A172 (cell line): ENCODE measurements at places on chromosomes 13 and 19. TPM values are rescaled to one million over a fixed set of nuclear protein-coding genes. Genes with fewer than 3 reads are reported as not detected.

DNA sequence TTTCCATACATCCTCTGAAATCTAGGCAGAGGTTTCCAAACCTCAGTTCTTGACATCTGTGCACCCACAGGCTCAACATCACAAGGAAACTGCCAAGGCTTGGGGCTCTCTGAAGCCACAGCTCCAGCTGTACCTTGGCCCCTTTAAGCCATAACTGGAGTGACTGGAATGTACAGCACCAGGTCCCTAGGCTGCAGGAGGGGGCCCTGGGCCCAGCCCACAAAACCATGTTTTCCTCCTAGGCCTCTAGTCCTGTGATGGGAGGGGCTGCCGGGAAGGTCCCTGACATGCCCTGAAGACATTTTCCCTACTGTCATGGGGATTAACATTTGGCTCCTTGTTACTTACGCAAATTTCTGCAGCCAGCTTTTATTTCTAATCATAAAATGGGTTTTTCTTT lies 1093.0 kb upstream of the PCDH9 start:
- DNase-seq = no peak

GRCh38 chr19:43584484-43584883 lies 8.9 kb downstream of the PINLYP start:
- DNase-seq = no peak

UBL5 gene
- total RNA-seq = 506 and 560 TPM in 2 replicates

PEX11G gene
- total RNA-seq = 3.0 and 6.7 TPM in 2 replicates

DNA sequence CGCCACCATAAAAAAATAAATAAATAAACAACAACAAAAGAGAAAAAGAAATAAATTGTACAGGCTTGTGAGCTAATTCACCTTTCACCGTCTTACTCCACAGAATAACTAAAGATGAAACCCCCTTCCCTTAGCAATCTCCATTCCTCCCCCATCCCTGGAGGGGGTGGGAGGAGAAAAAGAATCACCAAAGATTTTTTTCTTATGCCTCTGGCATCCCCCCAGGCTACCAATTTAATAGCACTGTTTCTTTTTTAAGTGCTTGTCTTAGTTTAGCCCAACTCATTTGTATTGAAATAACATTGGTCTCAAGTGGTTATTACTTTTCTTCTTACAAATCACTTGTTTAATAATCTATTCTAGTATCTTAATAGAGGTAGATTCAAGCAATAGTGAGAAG lies 23.9 kb upstream of the KLF5 start:
- no peak for DNase-seq

ZNF497 gene
- 1.7 and 2.4 TPM in 2 replicates for total RNA-seq

GRCh38 chr19:11848200-11848593 lies 329 bp upstream of the ZNF439 start:
- no peak for DNase-seq

RUBCNL gene
- 0.14 and 0.29 TPM in 2 replicates for total RNA-seq

DNA sequence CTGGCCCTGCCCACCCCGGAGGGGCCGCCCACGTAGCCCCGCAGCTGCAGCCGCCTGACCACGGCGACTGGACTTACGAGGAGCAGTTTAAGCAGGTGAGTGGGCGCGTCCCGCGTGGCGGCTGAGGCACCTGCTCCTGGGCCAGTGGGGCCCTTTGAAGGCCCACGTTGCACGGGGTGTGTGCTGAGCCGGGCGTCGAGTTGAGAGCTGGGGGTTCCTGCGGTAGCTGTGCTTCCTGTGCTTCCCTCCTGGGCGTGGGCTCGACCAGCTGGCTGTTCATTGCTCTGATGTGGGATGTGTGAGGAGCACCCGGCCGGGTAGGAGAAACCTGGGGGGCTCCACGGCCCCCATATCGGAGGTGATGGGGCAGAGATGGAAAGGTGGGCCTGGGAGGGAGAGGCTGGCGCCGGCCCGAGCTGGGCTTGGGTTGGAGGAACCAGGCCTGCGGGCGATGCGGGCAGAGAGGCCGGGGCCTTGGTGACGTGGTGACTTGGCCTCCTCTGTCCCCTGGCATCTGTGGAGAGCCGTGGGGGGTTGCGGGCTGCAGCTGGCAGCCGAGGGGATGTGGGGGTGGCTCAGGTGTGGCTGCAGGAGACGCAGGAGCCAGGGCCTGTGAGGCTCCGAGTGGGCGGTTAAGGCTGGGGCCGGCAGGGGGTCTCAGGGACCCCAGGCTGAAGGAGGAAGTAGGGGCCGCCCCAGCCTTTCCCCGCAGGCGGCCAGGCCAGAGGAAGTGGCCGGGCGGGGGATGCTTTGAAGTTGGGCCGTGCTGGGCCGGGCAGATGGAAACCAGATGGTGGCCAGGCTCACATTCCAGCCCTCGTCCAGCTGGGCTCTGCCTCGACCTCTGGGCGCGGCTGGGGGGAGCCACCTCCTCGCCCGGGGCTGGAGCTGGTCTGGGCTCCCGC lies 7.1 kb downstream of the ARID3A start:
- peak; percentile 94 for DNase-seq

POU4F1 gene
- total RNA-seq = not detected in 2 replicates

DNA sequence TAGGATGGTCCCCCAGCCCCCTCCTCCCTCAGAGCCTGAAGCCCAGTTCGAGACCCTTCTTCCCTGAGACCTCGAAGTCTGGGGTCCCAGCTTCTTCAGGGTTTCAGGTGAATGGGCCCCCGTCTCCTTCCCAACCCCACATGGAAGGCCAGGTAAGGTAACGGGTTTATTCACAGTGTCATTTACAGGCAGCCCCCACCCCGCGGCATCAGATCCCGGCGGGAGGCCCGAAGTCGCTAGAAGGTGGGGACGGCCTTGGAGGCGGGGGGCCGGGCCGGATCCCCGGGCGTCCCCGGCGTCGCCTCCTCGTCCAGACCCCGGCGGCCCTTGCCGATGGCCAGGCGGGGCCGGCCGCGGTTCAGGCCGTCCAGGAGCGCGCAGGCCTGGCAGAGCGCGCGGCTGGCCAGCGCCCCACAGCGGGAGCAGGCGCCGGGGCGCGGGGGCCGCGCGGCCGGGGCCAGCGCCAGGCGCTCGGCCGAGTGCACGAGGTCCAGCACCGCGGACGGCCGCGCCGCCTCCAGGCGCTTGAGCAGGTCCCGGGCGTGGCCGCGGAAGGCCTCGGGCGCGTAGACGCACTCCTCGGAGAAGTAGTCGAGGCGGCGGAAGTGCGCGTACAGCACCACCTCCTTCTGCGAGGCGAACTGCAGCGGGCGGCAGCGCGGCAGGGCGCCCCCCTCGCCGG lies 9.7 kb downstream of the CTU1 start:
- no peak for DNase-seq

SLC6A16 gene
- not detected in 2 replicates for total RNA-seq

- DNase-seq = no peak
These were observed 7.0 kb downstream of the PGLYRP1 start for GRCh38 chr19:46015687-46016425.

DNA sequence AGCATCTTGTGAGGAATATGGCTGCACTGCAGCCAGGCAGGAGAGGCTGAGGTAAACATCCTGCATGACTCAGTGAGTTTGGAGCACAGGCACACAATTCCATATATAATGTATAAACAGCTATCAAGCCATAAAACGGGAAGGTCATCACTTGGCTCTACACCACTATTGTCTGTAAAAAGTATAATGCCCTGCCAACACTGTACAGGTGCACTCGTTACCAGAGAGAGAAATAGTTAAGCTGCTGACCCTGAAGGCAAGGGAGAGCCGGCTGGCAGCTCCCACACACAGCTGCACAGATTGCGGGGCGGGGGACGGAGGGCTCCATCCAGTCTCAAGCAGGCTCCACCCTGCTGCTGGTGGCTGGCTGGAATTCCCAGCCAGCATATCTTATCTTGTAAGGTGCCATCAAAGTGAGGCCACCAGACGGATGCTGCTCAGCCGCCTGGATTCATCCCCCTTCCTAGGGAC lies 668.1 kb downstream of the SLITRK5 start:
- DNase-seq = peak; percentile 31

ADPRHL1 gene
- total RNA-seq = 0.96 and 2.1 TPM in 2 replicates

DNA sequence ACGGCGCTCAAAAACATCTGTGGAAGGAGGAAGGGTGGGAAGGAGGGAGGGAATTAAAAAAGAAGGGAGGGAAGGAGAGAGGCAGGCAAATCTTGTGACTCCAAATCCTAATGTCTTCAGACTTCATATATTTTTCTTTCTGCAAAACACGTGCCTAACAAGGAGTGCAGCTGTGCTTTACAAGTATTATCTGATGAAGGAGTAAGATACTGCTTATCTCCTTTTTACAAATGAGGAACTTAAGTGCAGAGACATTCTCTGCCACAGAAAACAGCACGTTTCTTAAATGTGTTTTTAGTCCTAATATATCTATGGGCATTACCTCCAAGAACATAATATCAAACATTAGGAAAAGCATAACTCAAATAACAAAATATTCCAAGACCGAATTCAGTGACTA lies 6.5 kb downstream of the FLT3 start:
- DNase-seq = no peak

- no peak for DNase-seq
These were observed 4.1 kb downstream of the KLK2 start for GRCh38 chr19:50877338-50877737.

MATK gene
- total RNA-seq = 0.05 and 0.78 TPM in 2 replicates

GGN gene
- 0.19 and 2.3 TPM in 2 replicates for total RNA-seq

DNA sequence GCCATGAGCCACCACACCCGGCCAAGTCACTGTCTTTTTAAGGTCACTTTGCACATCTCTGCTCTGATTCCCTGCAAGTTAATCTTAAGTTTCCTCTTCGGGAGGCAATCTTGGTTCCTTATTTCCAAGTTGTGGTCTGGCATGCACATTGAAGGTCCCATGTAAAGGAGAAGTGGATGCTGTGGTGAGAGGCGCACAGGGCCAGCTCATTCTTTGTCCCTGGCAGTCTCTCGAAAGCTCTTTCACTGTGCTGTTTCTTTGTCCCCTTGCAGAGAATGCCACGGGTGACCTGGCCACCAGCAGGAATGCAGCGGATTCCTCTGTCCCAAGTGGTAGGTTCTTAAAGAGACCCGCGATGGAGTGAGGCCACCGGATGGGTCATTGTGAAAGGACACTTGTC lies 16.4 kb upstream of the C19orf33 start:
- DNase-seq = no peak

GRCh38 chr19:8363803-8364771 lies at the start of gene ANGPTL4:
Gene ANGPTL4, plus strand, starts transcription at chr19:8364155. Its CDS starts 167 bp downstream, at chr19:8364322.
- no peak for DNase-seq

- peak; percentile 83 for DNase-seq
These were observed at the start of gene TSEN34 for GRCh38 chr19:54191011-54191810. Gene TSEN34, plus strand, starts transcription at chr19:54191308. Its CDS starts 57 bp downstream, at chr19:54191365.

DNA sequence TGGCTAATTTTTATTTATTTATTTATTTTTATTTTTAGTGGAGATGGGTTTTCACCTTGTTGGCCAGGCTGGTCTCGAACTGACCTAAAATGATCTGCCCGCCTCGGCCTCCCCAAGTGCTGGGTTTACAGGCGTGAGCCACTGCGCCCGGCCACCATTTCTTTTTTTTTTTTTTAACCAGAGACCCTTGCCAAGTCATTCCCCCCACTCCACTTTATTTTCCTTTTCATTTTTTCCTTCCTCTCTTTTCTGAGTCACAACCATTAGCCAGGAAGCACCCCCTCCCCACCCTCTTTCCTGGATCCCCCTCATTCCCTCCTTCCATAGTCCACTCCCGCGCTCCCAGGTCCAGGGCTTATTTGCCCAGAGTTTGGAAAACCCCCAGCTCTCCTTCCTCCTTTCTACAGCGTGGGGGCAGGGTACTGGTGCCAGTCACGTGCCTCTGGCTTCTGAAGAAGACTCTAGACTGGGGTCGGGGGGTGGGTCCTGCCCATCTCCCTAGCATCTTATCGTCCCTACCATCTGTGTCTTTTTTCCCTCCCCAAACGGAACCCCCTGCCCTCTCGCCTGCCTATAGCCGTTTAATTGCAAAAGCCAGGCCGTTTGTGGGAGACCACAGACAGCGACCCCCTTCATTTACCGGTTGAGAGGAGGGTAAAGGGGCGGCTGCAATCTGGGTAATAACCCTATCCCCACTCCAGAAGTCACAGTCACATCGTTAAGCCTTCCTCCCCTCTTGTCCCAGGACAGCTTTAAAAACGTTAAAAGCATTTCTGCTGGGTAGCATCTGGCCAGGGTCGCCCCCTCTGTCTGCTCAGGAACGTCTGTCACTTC lies 1.1 kb upstream of the CALR start:
- DNase-seq = peak; percentile 46

RAB3D gene
- total RNA-seq = 1.3 and 2.6 TPM in 2 replicates

ZNF557 gene
- total RNA-seq = 11.7 and 12.5 TPM in 2 replicates

GRCh38 chr13:41837629-41838028 lies 123.3 kb downstream of the VWA8 start:
- no peak for DNase-seq

CNFN gene
- total RNA-seq = 0.34 and 2.8 TPM in 2 replicates

GRCh38 chr19:12647490-12648071 lies 19.0 kb downstream of the MAN2B1 start:
- no peak for DNase-seq

LINGO3 gene
- not detected in 2 replicates for total RNA-seq

CTXN1 gene
- 24.3 and 37.0 TPM in 2 replicates for total RNA-seq

OR10H1 gene
- total RNA-seq = not detected in 2 replicates

RNF225 gene
- not detected in 2 replicates for total RNA-seq

DNA sequence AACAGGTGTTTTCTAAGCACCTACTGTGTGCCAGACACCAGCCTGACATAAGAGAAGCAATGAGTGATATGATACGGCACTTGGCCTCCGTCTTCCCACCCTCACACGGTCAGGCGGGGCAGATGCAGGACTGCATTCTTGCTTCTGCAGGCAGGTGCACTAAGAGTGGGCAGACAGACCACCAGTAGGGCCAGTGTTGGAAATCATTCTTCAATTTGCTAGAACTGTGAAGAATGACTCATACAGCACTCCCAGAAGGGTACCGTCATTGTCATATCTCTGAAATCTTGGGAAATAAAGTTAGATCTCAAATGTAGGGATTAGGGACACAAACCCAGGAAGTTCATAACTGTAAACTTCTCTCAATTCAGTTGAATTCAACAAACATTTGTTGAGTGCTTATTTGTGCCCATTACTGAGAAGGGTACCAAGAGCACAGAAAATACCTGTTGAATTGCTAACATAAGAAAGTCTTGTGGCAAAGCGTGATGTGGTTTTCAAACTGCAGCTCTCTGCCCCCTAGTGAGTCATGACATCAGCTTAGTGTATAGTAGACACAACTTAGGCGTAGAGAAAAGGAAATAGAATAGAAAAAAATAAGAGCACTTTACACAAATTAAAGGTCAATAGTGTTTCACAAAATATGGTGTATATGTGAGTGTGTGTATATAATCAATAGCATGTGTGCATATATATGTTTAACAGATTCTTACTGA lies 76.1 kb downstream of the TEX26 start:
- peak; percentile 24 for DNase-seq

GRCh38 chr13:51317262-51317661 lies 22.2 kb upstream of the SERPINE3 start:
- DNase-seq = no peak

PRTN3 gene
- total RNA-seq = 0.14 and 0.16 TPM in 2 replicates

DNA sequence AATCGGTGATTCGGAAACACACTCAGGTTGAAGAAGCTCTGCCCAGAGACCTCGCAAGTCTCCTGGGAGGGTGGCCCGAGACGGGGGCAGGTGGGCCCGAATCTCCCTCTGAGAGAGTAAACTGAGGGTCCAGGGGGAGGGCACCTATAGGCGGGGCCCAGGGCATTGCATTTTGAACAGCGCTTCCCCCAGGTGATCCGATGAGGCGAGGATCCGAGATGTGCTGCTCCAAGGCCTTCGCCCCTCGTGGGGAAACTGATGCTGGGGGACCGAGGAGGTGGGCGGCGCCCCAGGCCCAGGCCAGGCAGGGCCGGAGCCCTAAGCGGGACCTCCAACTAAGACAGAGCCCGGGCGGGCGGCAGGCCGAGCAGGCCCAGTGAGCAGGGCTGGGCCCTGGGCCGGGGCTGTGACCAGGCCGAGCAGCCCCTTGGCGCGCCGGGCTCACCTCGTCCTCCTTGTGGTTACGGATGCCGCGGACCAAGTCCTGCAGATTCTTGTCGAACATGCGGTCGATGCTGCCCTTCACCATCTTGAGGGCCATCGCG lies 500 bp downstream of the AP3D1 start:
- no peak for DNase-seq

PSMD8 gene
- 447 and 579 TPM in 2 replicates for total RNA-seq
